Stimulated activated CD8-positive, alpha-beta memory T cell treated with anti-CD3 and anti-CD28 coated beads, Interleukin-4, amount 100 ng/mL, for 4 hours (primary cell): ENCODE measurements at places on chromosomes 4 and X.

GRCh38 chr4:88158489-88159228 is at the start of gene ABCG2:
Gene ABCG2, minus strand, starts transcription at chr4:88158639. Its CDS starts 18,644 bp downstream, at chr4:88139995.
- peak; percentile 9 for DNase-seq

DNA sequence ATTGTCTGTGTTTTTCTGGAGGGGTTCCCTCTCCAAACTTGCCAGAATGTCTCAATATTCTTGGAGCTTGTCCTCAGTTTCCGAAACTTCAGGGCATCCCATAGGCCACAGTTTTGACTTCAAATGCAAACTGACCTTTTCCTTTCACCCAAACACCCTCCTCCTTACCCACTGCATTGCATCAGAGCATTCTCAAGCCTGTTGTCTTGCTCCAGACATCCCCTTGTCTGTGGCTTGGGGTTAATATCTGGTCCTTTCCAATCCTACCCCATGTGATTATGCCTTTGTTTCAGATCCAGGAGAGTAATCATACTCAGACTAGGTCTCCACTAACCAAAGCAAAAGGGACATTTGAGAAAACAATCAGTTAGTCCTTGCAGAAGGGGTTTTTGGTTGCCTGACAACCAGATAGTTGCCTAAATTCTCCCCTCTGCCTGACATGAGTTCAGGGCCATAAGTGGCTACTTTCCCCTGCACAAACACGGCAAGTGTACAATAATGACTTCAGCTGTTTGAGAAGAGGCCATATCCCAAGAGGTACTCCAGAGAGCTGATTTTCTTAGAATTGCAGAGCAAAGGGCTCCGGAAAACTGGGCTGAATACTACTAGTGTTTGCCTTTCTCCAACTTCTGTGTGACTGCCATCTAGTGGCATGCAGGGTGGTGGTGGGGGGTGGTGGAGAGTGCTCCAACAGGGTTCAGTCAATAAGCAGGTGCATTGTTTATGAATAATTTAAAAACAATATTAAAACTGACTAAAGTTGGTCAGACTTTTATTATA is 130.2 kb downstream of the CHRDL1 start:
- no peak for DNase-seq

GRCh38 chr4:99856166-99856565 is 38.1 kb downstream of the LAMTOR3 start:
- no peak for DNase-seq

DNA sequence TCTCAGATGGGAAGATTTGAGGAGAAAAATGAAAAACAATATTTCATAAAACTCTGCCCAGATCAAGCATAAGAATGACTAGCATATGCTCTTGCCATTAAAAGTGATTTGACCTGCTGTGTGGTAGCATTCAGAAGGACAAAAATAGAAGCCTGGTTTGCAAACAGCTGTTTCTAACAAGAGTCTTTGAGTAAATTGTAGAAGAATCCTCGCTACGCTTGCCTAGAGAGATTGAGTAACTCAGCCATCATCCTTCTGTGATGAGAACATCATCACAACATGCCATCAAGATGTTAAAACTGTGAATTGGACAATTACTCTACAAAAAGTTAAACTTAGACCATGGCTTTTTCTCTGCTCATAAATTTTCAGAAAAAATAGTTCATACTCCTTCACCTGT is 168.9 kb upstream of the PUDP start:
- DNase-seq: no peak

DNA sequence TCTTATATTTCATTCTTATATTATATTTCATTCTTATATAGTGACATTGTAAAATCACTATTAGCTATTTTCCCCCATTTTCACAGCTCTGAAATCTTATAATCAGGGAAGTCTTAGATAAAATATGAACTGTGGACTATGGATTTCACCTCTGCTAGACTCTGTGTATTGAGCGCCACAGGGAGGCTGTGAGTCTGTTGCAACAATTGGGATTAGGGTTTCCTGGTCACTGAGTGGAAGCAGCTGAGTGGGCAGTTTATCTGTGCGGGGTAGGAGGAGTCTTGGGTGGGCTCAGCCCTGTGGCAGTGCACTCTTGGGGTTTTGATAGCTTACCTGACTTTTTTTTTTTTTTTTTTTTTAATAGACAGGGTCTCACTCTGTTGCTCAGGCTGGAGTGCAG is 249.5 kb downstream of the PTTG2 start:
- no peak for DNase-seq

DNA sequence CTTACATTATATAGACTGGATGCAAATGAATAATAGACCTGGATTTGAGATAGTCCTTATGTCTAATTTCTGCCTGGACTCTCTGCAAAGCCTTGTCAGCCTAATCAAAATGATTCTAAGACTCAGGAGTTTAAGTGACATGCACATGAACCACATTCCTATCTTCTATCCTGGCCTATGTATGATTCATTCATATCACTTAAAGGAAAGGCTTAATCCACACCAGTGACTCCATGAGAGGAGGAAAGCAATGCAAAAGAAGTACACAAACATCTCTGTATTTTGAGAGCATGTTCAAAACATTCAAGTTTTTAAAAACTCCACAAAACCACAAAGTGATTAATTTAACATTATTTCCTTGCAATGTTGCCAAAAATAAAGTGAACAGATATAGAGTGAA is 14.6 kb downstream of the AMOT start:
- DNase-seq: no peak

GRCh38 chrX:91434351-91435168 is at the start of gene PABPC5:
Gene PABPC5, plus strand, starts transcription at chrX:91434839. Its CDS starts 739 bp downstream, at chrX:91435578.
- DNase-seq: no peak

DNA sequence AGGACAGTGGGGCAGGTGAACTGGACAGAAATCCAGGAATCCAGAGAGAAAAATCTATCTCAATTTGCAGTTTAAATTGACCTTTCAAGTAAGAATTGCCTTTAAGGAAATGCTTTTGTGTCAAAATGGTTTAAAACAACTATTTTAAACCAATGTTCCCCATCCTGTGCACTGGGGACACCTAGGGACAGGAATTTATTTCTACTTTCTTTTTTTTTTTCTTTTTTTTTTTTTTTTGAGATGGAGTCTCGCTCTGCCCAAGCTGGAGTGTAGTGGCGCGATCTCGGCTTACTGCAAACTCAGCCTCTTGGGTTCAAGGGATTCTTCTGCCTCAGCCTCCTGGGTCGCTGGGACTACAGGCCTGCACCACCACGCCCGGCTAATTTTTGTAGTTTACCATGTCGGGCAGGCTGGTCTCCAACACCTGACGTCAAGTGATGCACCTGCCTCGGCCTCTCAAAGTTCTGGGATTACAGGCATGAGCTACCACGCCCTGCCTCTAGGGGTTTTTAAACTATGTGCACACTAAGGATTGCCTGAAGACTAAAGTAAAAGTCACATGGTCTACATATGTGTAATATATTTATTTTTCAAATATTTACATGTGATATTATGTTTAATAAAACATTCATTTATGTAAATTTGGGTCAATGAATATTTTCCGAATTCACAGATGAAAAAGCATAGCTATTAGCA is 1213.4 kb downstream of the STIM2 start:
- no peak for DNase-seq

DNA sequence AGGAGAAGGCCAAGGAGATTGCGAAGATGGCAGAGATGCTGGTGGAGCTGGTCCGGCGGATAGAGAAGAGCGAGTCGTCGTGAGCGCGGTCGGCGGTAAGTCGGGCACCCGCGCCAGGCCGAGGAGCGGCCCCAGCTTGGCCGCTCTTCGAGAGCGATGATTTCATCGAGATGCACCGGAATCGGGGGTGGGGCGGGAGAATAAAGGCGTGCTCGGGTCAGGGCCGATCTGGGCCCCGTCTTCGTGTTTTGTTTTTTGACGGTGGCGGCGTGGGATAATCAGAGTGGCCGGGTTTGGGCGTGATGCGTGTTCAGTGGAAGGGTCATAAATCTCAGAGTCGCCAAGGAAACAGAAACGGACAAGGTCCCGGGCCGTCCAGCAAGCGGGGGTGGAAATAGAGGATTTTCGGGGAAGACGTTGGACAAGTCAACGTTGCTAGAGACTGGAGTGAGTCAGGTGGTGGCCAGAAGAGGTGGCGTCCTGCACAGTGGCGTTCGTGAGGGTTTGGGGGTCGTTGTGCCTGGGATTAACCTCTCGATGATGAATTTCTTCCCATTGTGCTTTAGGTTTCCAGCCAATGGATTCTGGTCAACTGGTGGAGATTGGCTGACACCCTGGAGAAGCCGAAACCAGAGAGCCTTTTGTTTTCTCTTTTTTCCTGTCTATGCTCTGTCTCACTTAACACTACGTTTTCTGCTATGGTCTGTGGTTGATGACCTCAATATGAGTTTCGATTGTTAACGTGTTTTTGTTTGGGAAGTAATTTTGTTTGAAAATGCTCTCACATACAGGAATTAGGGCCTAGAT is 882 bp downstream of the MRFAP1 start:
- DNase-seq: no peak

- DNase-seq: no peak
Measured at GRCh38 chr4:100948911-100949310, 398.4 kb downstream of the PPP3CA start.
